AG09319 (cell line): ENCODE measurements at places on chromosomes 7 and 10.
A peak's percentile ranks its signal among the peaks of the same experiment; 100 is the strongest.

GRCh38 chr7:299628-300027 is 9.7 kb downstream of the FOXL3 start:
- DNase-seq: no peak

GRCh38 chr10:73247509-73248258 is 629 bp upstream of the DNAJC9 start:
- no peak for DNase-seq

GRCh38 chr10:49319206-49319605 is 20.2 kb downstream of the C10orf71 start:
- DNase-seq: no peak

GRCh38 chr7:107596881-107597581 is 17.0 kb downstream of the BCAP29 start:
- no peak for DNase-seq

DNA sequence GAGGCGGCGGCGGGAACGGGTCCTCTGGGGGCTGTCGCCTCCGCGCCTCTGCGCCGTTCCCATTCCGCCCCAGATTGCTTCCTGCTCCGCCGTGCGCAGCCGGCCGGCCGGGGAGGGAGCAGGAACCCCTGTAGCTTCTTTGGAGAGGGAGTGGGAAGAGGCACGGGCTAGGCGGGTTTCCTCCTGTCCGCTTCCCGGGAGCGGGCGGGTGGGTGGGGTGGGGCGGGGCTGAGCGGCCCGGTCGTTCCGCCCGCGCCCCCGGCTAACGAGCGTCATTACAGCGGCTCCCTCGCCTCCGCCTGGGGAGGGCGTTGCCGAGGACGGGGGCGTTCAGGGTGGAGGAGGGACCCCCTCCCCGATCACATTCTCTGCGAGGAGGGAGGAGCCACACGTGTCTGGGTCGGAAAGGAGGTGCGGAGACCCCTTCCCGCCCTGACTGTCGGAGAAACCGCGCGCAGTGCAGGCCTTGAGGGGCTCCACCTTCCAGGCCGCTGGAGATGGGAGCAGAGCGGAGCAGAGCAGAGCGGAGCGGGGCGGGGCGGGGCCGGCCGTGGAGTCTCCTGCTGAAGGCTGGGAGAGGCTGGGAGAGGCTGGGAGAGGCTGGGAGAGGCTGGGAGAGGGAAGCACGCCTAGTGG is 39.7 kb downstream of the AGAP3 start:
- no peak for DNase-seq

GRCh38 chr10:12755075-12755474 is 246.4 kb downstream of the CCDC3 start:
- no peak for DNase-seq

GRCh38 chr7:102897211-102897631 is 15.6 kb upstream of the LRRC17 start:
- DNase-seq: no peak

DNA sequence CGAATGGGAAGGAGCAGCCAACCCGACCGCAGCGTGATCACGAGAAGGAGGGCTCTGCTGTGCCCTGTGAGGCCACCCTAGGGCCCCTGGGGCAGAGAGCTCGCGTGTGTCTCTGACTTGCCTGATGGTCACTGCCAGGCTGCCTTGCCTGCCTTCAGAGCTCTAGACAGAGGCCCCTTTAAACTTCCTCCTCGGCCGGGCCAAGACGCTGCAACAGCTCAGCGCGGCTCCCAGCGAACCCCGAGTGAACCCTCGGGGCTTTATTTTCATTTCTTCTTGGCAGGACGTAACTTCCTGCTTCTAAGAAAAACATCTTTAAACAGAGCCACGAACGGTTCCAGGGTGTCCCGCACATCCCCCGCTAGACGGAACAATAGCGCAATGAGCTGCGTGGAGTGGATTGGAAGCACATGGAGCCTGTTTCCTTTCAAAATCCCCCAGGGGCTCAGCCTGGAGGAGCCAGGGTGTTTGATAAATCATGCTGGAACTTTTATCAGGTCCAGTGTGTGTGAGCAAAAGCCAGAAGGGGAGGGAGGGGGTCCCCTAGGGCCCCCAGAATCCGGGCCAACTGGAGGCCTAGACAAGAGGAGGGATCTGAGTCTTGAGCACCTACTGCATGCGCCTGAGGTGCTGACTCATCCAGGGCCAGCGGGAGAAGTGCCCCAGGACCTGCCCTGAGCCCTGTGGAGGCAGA is 134.1 kb upstream of the GDF10 start:
- peak; percentile 61 for DNase-seq
